ENCODE measurements at places on chromosomes 12 and 14.

DNA sequence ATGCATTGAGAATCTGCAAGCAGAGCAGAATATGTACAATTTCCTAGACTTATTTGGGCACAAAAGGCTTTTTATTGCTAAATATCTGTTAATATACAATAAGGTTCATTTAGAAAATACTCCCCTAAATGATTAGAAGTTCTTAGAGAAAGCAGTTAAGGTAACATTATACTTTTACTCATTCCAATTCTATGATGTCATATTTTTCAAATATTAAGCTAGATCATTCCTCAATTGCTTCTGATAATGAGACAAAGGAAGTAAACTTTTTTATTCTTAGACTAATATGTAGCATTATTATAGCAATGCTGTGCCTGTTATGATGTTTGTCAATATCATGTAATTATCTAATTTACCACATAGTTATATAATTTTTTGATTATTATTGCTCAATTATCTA is 447.0 kb downstream of the SLC16A7 start:
- no peak for DNase-seq

DNA sequence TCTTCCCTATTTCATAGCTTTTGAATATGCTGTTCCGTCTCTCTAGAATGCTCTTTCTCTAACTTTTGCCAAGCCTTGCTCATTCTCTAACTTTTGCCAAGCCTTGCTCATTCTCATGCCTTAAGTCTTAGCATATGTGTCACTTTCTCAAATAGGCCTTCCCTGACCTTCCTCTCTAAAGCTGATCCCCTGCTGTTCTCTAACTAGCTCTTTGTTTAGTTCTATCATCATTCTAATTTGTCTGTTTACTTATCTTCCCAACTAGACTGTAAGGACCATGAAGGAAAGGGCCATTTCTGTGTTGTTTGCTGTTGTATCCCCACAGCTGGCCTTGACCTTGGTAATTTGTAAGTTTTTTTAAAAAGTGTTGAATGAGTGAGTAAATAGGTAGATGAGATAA is 71.1 kb downstream of the ZNF641 start:
- no peak for DNase-seq

- DNase-seq, result no peak
These were observed 107.1 kb downstream of the KSR2 start for GRCh38 chr12:117861691-117862090.

- no peak for DNase-seq
These were observed 63.9 kb downstream of the GPR68 start for GRCh38 chr14:91180611-91181010.

- no peak for DNase-seq
These were observed 187.7 kb downstream of the PHETA1 start for GRCh38 chr12:111181143-111181726.

DNA sequence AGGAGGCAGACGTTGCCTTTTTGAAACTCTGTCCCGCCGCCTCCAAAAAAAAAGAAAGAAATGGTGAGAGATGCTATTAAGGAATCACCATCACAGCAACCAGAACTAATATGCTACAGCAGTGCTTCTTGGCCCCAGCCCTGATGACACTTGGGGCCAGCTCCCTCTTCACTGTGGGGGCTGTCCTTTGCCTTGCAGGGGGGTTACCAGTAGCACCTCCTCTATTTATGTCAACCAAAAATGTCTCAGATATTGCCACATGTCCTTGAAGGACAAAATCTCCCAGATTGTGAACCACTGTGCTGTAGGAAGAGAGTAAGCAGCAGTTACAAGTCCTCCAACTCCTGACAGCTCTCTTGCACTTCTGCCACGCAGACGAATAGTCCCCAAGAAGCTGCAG is 76.4 kb downstream of the LRRC74A start:
- DNase-seq, result no peak
